C1 segment of cervical spinal cord (tissue), 14 donors: ENCODE measurements at places on chromosomes 7 and 10.

GRCh38 chr10:60423920-60424319, 34.2 kb upstream of the ANK3 start:
- DNase-seq: no peak

DNA sequence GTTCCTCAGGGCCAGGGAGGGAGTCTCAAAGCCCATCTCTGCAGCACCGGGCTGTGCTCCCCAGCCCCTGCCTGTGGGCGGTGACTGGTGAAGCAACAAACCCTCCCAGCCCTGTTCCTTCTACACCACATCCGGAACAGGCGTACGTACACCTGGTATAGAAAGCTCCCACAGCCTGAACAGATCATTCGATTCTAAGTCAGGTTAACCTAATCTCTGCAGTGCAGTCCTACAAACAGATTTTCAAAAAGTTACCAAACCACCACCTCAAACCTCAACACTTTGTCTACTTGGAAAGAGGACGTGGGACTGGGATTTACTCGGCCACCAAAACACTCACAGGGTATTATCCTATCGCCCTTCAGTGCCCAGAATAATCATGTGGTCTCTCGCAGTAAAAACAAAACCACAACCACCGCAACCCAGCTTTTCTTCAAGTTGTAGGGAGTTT, 238.4 kb downstream of the DIP2C start:
- no peak for DNase-seq

GRCh38 chr7:12769444-12769843, 82.0 kb downstream of the ARL4A start:
- DNase-seq: no peak

- DNase-seq: no peak
These were observed 18.2 kb downstream of the LIPF start for GRCh38 chr10:88682491-88682890.

- DNase-seq: no peak
These were observed 35.9 kb downstream of the FZD1 start for GRCh38 chr7:91299952-91300775.

DNA sequence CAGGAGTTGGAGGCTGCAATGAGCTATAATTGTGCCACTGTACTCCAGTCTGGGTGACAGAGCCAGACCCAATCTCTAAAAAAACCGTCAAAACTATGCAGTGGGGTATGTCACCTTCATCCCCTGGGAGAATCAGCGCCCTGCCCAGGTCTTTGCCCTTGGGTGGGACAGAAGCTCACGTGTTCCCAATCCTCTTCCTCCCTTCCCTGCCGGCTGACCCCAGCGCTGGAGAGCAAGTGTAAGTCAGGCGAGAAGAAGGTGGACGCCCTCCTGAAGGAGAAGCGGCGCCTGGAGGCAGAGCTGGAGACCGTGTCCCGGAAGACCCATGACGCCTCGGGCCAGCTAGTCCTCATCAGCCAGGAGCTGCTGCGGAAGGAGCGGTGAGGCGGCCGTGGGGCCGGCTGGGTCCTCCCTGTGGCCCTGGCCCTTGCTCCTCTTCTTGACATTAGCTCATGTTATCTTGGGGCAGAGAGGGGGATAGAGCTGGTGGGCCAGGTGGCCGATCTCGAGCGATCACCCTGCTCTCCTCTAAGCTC, 64.8 kb upstream of the GTF2IRD1 start:
- DNase-seq: no peak

DNA sequence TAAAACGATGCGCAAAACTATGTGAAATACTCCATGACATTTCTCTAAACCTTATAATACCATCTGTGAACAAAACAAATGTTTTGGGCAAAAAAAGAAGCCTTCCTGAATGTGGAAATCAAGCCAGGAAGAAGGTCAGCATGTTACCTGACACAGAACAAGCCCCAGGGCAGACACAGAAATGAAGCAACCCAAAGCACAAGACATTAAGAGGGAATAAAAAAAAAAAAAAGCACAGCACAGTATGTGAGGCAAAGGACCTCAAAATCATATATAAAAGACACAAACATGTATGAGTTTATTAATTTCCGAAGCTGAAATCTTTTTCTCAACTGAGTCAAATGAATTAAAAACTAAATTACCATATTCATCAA, 161.8 kb downstream of the SKIDA1 start:
- DNase-seq: no peak

DNA sequence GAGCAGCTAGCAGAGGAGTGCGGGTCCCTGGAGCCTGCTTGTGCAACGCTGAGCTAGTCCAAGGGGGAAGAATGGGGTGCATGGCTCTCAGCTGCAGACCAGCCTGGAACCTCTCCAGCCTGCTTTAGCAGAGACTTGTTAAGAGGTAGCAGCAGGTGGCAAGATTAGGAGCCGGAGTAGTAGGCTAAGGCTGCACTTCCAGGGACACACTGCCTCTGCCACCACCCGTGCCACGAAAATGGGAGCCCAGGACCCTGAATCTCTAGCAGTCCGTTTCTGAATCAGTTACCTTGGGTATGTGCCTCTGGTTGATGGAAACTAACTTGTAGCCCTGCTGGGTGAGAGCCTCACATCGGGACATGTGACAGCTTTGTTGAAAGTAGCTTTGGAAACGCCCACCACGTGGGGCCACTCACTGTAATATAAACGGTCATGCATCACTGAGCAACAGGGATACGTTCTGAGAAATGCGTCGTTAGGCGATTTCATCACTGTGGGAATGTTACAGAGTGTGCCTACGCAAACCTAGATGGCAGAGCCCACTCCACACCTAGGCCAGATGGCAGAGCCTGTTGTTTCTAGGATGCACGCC, 25.9 kb downstream of the HTRA1 start:
- no peak for DNase-seq

DNA sequence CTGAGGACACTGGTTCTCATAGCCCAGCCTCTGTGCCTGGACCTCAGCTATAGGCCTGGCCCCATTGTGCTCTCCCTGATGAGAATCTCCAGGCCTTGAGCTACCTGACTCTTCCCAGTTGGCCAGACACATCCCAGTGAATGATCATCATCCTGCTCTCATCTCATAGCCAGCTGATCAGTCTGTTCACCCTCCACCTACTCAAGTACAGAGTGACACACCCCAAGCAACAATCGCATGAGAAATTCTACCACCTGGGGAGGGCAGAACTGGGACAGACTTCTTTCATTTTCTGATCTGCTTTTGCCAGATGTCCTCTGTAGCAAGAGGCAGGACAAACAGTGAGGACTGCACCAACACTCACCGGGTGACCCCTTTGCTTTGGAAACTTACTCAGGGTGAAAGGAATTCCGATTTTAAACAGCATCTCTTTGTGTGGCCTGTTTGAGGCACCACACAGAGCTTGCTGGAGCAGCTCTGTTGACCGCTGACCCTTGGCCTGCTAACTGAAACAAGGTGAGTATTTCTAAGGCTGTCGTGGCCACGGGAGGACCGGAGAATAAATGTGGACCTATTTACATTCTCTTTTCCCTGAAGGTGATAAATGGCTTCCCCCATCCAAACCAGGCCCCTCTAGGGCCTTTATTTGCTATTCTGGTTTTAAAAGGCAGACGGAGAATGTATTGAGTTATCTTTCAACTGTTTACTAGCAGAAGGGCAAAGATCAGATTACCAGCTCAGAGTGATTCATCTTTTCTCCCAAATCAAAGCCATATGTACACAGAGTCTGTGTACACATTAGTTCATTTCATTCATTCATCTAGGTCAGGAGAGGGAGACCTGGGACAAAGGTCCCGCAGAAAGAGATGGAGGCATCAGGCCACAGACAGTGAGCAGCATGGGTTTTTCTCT, 181.4 kb upstream of the TNS3 start:
- DNase-seq: no peak

DNA sequence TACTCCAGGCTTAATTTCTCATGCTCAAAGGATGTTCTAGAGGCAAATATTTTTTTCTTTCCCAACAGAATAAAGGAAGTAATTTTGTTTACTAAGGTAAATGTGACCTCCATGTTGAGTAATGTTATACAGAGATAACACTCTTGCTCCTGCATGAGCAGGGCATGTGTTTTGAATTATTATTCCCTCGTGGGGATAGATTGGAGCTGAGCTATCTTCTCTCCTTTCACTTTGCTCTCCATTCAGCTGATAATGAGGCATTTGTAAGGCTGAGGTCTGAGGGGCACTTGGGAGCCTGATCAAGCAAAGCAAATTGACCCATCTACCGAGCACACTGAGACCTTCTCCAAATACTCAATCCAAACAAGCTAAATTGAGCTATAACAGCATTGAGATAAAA, 50.7 kb upstream of the GHITM start:
- DNase-seq: no peak

DNA sequence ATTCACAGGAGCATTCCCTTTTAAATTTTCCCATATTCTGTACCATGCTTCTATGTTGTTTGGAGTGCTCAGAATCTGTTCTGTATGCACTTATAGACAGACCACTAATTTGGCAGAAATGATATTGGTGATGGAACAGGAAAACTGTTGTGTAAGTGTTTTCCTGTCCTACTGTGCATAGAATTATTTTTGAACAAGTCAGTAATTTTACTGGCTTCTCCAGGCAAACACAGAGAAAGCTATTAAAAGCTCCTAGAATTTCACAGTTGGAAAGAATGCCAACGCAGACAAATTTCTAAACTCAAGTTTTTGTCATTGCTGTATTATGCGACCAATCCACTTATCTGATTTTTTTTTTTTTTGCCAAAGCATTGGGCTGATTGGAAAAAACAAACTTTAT, 55.7 kb downstream of the ANKMY2 start:
- no peak for DNase-seq

GRCh38 chr10:79984851-79985250, 35.9 kb upstream of the SFTPD start:
- no peak for DNase-seq

GRCh38 chr7:112130729-112131410, 75.3 kb downstream of the DOCK4 start:
- DNase-seq: no peak

- no peak for DNase-seq
These were observed 176.5 kb upstream of the KCTD7 start for GRCh38 chr7:66452165-66452564.

GRCh38 chr10:33732161-33732680, 397.8 kb upstream of the NRP1 start:
- no peak for DNase-seq
